Activated T-cell treated with anti-CD3 and anti-CD28 coated beads for 4 hours (primary cell): ENCODE measurements at places on chromosomes 5 and 9.

DNA sequence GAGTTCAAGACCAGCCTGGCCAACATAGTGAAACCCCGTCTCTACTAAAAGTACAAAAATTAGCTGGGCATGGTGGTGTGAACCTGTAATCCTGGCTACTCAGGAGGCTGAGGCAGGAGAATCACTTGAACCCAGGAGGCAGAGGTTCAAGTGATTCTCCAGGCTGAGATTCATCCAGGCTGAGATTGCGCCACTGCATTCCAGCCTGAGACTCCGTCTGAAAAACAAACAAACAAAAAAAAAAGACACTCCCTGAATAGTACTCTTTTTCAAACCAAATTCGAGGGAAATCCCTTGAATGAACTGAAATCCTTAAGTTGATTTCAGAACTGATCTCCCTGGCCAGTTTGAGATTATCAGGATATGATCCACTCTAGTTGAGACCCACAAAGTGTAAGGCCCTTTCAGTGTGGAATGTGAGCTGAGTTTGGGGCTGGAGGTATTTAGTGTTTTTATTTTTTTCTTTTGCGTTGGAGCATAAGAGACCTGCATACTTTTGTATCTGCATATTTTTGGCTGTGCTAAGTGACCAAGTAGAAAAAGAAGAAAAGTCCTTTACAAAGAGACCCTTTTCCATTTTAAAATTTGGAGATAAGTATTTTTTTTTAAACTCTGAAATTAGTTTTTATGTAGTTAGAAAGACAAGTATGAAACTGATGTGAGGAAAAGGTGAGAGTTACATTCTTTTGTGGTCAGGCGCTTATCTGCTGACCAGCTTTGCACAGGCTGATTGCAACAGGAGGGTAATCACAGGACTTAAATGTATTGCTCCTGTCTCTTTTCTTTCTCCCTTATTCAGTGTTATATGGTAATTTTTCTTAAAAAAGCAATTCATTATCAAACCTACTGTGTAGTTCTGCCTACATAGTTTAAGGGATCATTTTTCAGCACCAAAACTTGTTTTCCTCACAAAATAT lies 42.9 kb downstream of the TMEFF1 start:
- DNase-seq: no peak

GRCh38 chr5:90488791-90489190 lies 14.1 kb downstream of the POLR3G start:
- no peak for DNase-seq

DNA sequence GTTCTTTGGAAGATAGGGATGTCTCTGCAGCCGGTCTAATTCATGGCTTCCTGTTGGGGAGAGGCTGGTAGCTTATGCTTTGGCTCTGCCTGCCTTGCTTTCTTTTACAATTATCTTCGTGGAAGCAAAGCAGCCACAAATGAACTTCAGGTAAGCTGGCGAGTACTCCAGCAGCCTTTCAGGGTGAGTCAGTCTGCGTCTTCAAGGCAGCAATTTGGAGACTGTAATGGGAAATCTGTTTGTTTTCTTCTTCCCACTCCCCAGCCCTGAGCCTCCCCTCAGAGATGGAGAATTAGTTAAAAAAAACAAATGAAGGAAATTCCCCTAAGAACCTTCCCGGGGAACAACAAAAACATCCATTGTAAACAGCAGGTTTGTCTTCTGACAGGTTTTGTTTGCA lies 100.1 kb downstream of the PSAT1 start:
- no peak for DNase-seq

DNA sequence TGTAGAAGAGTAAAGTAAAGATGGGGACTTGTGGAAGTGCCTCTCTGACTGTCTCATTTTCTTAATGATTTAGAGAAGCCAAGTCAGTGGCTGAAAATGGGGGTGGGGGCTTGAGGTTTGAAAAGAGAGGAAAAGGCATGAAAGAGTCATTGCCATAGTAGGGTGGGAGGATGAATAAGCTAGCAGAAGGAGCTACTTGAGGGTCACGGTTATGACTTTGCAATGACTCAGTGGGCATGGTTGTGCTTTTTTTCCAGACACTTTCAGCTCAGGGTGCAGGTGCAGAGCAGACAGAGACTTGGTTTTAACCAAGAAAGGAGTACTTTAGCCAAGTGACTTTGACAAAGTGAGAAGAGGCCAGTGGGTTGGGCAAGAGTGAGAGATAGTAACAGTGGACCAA lies 117.8 kb downstream of the PTTG1 start:
- DNase-seq: no peak

GRCh38 chr5:40735609-40736008 lies 20.2 kb downstream of the TTC33 start:
- DNase-seq: no peak

- no peak for DNase-seq
Measured at GRCh38 chr5:122112063-122112462, 17.3 kb upstream of the ZNF474 start.

DNA sequence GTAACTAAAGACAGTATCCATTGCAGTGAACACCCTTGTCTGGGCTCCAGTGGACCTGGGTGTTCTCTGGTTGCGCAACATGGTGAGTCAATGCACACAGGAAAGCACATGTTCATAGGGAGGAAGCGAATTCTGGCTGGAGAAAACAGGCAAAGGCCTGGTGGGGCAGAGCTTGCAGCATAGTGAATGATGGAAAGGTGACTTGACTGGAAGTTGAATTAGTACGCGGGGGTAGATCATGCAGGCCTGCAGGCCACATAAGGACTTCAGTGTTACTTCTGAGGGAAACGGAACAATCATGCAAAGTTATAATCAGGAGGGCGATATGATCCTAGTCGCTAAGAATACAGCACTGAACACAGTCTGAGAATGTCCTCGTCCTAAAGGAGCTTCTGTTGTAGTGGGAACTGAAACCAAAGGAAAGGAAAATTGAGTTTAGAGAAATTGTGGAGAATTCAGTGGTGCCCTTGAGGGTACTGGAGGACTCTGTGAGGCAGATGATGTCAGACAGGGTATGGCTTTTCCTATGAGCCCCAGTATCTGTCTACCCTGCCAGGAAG lies 71.9 kb upstream of the RANBP3L start:
- DNase-seq: no peak

GRCh38 chr5:16411235-16411634 lies 54.4 kb downstream of the ZNF622 start:
- DNase-seq: no peak

GRCh38 chr5:175526691-175527090 lies 48.3 kb downstream of the SFXN1 start:
- no peak for DNase-seq

- no peak for DNase-seq
Measured at GRCh38 chr9:31034311-31034710, 1350.1 kb upstream of the ACO1 start.

- DNase-seq: no peak
Measured at GRCh38 chr5:171483551-171484135, 64.2 kb downstream of the FGF18 start.

GRCh38 chr9:113646491-113646890 lies 183.0 kb downstream of the RGS3 start:
- no peak for DNase-seq

DNA sequence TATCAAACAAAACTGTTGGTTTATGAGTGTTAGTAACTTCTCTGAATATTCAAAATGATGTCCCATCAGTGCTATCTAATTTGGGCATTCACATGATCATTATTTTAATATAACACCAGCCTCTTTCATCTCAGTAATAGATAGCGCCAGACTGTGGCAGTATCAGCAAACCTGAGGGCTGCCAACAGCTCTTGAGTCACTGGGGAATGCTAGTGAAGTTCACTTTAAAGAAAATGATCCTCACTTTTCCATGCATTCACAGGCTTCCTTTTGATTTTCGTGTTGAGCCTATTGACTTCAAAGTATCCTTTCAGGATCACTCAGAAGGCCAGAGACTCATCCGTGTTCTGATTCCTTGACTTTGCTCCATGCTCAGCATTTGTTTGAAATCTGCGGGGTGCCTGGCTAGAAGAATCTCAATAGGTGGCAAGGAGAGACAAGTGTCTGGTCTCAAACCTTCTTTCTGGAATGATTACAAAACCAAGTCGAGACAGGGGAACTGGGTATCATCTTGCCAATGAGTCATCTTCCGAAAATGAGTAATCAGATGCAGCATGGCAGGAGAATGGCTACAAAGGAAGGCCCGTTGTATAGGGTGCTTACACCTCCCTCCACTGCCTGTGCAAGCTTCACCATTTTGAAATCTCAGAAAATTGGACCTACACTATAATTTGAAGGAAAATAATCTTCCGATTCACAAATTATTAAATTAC lies 509.1 kb downstream of the RASEF start:
- no peak for DNase-seq

- DNase-seq: no peak
Measured at GRCh38 chr9:6884990-6885389, 127.2 kb downstream of the KDM4C start.

- no peak for DNase-seq
Measured at GRCh38 chr5:95735406-95735805, 4.3 kb downstream of the RHOBTB3 start.

DNA sequence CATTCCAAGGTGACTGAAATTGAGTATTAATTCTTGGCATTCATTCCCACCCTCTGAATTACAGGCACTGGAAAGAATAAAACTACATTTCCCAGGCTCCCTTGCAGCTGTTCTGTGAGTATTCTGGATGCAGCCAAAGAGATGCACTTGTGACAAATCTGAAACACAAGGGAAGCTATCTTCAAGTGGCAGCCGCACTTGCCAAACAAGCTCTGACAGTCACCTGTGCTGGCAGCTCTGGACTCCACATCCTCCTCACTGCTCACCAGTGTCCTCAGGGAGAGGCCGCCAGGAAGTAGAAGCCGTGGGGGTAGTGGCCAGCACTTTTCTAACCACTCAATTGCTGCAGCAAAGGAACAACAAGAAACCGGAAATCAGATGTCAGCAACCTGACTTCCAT lies 275.0 kb downstream of the NR2F1-AS1 start:
- DNase-seq: no peak

DNA sequence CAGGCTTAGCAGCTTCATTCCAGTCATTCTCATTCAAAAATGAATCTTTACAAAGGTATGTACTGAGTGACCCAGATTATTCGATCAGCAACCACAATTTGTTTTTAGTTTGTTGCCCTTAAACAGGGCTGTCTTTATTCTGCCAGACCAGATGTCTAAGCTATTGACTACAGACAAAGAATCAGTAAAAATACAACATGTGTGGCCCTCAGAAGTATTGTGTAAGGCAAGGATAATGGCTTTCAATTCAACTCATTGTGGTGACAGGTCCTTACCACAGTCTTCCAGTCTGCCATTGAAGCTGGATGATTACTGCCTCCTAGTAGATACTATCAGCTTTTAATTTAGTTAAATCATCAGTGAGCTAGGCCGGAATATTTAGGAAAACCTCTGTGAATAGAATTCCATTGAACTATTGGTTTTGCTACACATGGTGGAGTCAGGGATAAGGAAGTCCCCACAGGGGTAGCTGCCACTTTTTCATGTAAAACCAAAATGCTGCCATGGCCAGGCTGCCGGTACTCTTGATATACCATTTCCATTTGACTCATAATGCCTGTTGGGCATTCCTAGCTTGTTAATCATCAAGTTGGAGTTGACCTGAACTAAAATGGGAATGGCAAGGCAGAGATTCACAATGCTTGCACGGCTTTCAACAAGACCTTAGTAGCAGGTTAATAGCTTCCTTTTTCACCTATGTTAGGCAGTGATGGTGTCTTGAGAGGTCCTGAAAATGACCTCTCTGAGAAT lies 175.6 kb downstream of the MEF2C start:
- DNase-seq: no peak

GRCh38 chr5:9617221-9617620 lies 12.9 kb downstream of the TAS2R1 start:
- no peak for DNase-seq
